Left ventricle myocardium inferior (tissue), 1 donor: ENCODE measurements at places on chromosomes 4 and X.

- DNase-seq, result no peak
These were observed 94.8 kb downstream of the MAML3 start for GRCh38 chr4:140059159-140059558.

DNA sequence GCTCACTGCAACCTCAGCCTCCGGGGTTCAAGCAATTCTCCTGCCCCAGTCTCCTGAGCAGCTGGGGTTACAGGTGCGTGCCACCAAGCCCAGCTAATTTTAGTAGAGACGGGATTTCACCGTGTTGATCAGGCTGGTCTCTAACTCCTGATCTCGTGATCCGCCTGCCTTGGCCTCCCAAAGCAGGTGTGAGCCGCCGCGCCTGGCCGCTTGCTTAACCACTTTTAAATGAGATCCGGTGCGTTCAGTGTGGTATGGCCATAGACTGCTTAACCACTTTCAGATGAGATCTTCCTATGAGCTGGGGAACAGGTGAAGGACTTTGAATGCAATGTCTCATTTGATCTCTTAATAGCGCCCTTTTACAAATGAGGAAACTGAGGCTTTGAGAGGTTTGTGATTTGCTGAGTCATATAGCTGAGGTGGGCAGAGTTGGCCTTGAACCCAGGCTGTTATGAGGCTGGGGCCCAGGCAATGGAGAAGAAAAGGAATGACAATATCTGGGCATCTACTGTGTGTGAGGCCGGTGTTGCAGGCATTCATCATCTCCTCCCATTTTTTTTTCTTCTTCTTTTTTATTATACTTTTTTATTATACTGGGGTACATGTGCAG, 41.9 kb upstream of the NSG1 start:
- DNase-seq, result no peak

- DNase-seq, result peak; percentile 41
These were observed 42.1 kb upstream of the CENPU start for GRCh38 chr4:184775854-184776555.

GRCh38 chr4:52001616-52002015, 18.5 kb downstream of the LRRC66 start:
- no peak for DNase-seq

DNA sequence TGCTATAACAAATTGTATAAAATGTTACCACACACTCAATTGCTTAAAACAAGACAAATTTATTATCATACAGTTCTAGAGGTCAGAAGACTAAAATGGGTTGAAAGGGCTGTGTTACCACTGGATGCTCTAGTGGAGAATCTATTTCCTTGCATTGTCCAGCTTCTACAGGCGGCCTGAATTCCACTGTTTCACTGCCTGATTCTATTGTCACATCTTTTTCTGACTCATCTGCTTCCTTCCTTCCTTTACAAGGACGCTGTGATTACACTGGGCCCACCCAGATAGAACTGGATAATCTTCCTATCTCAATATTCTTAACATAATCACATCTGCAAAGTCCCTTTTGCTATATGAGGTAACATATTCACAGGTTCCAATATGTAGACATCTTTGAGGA, 19.4 kb upstream of the ARMCX1 start:
- DNase-seq, result no peak

- DNase-seq, result no peak
These were observed 208.4 kb downstream of the ANTXR2 start for GRCh38 chr4:79864500-79865200.

DNA sequence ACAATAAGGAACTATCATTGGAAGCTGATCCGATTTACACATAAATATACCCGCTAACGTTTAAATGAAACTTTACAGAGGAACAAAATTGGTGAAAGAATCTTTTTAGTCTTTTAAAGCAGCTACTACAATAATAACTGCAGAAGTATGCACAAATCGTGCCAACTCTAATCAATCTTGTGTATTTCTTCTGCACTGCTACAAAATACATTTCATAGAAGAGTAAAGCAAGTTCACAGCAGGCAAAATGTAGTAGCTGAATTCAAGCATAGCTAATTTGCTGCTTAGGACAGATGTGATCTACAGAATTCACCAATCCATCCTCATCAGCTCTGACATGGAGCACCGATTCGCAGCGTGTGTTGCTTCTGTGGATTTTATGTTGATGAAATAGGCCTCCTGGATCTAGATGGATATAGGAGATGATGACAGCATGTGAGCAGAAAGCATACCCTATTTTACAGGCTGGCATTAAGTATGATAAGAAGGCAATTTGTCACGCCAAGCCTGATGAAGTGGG, 367.3 kb upstream of the FGF13 start:
- no peak for DNase-seq

GRCh38 chr4:100347241-100347640, 157.0 kb upstream of the DDIT4L start:
- DNase-seq, result no peak

DNA sequence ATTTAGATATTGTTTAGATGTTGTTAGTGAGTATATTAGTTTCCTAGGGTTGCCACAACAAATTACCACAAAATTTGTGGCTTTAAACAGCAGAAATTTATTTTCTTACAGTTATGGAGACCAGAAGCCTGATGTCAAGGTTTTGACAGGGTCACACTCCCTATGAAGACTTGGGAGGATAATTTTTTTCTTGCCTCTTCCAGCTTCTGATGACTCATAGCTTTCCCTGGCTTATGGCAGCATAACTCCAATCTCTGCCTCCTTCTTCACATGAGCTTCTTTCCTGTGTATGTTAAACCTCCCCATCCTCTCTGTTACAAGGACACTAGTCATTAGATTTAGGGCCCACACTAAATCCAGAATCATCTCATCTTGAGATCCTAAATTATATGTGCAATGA, 20.9 kb upstream of the RAB40A start:
- DNase-seq, result no peak

GRCh38 chr4:102139132-102139573, 206.1 kb downstream of the SLC39A8 start:
- DNase-seq, result no peak
